ENCODE measurements at places on chromosomes 7 and 10. TPM values are rescaled to one million over a fixed set of nuclear protein-coding genes. Genes with fewer than 3 reads are reported as not detected.

- no peak for DNase-seq
Observed at GRCh38 chr7:147071536-147071935, 954.9 kb downstream of the CNTNAP2 start.

DNA sequence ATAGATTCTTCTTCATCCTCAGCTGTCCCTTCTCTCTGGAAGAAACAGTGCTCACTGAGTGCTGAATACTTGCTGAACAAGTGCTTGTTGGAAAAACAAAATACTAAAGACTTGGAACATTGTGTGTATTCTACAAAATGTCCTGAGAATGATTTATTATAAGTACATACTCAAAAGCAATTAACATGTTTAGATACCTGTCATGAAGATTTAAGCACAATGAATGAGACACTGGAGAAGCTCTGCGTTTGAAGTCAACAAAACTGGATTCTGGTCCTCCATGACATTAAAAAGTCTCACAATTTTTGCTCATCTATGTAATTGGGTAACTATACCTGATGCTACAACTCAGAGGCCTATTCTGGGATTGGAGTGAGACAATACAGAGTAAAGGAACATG is 34.8 kb upstream of the LAMB1 start:
- no peak for DNase-seq

GRCh38 chr7:128389618-128390329 is 20.0 kb downstream of the IMPDH1 start:
- DNase-seq, result no peak

DNA sequence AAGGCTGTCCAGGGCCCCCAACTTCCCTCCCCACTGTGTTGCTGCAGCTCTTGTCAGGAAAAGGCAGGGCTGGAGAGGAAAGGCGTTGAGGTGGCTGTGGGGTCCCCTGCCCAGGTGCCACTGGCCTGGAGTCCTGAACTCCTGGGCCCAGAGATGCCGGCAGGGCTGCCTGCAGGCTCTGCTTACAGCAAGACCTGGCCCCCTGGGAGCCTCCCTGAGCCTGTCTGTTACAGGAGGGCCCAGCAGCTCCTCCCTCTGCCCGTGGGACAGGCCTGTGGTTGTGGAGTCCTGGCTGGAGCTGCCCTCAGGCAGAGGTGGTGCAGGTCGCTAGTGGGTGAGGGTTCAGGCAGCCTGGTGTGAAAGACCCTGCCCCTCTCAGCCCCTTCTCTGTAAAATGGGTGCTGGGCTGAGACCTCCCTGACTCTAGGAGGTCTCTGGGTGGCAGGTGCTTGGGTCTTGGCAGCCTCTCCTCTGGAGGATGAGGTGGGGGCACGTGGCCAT is 9.9 kb downstream of the ANTXRL start:
- no peak for DNase-seq

Gene CREB5
- total RNA-seq, result 87.0 TPM

Gene ZNF92
- total RNA-seq, result 7.7 TPM

GRCh38 chr7:31309407-31309806 is 31.1 kb downstream of the NEUROD6 start:
- DNase-seq, result no peak

GRCh38 chr10:25017661-25018060 is 1.2 kb downstream of the THNSL1 start:
- DNase-seq, result no peak

GRCh38 chr10:79023240-79024162 is 45.3 kb upstream of the ZMIZ1 start:
- DNase-seq, result peak; percentile 50

Gene PNLIPRP1
- not detected for total RNA-seq

Gene NRF1
- 11.7 TPM for total RNA-seq

GRCh38 chr10:3865565-3865964 is 80.6 kb upstream of the KLF6 start:
- no peak for DNase-seq

Gene HOXA1
- total RNA-seq, result 0.56 TPM

DNA sequence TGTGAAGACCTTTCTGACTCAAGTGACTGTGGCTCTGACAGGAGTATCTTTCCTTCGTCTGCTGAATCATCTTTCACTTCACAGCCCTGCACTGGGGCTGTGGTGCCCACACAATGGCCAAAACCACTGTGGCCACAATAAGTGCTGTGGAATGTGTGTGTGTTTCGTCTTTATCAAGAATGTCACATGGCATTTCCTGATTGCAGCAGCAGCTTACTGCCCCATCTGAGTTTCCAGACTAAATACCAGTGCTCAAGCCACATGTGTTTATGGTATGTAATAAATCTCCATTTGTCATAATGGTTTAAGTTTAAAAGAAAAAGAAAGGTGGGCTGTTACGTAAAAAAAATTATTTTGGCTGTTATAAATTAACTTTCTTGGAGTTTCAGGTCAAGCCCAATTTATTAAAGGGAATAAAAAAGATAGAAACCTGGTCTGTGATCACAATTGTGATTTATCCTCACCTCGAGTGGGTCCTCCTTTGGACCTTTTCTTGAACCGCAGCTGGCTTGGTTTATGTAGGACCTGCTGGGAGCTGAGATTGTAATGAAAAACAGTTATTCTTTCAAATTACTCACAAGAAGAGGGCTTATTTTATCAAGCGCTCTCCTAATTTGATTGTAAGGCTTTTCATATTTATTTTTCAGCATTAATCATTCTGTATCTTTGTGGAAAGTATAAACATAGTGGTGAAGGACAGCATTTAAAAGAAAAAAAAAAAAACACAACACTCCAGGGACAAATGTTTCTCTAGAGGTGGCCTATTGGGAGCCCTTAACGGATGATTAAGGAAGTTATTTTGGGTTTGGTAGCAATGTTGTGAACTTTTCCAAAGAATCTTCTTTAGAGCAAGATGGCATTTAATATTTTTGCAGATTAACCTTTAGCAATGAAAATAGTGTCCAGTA is 116.2 kb downstream of the LRMDA start:
- DNase-seq, result no peak

DNA sequence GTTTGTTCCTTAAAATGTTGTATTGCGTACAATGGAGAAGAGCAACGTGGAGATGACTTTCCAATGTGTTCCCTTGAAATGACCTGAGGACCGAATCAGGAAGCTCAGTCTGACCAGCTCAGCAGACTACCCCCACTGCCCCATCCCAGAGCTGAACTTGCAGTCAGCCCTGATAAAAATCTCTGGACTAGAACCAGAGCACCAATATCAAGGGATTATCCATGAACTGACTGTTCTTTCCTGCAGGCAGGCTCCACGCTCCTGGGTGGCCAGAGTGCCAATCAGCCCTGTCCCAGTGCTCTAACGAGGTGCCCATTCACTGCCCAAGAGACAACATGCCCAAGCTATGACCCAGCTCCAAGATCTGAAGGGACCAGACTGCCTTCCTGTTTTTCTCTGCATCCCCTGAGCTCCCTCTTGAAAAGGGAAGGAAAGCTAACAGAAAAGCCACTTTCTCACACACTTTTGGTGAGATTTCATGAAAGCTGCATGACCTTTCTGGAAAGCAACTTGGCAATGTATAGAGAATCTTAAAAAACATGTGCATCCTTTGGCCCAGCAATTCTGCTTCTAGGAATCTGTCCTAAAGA is 130.2 kb downstream of the KCNMA1 start:
- no peak for DNase-seq

Gene LLCFC1
- not detected for total RNA-seq

Gene CYP3A7
- not detected for total RNA-seq

DNA sequence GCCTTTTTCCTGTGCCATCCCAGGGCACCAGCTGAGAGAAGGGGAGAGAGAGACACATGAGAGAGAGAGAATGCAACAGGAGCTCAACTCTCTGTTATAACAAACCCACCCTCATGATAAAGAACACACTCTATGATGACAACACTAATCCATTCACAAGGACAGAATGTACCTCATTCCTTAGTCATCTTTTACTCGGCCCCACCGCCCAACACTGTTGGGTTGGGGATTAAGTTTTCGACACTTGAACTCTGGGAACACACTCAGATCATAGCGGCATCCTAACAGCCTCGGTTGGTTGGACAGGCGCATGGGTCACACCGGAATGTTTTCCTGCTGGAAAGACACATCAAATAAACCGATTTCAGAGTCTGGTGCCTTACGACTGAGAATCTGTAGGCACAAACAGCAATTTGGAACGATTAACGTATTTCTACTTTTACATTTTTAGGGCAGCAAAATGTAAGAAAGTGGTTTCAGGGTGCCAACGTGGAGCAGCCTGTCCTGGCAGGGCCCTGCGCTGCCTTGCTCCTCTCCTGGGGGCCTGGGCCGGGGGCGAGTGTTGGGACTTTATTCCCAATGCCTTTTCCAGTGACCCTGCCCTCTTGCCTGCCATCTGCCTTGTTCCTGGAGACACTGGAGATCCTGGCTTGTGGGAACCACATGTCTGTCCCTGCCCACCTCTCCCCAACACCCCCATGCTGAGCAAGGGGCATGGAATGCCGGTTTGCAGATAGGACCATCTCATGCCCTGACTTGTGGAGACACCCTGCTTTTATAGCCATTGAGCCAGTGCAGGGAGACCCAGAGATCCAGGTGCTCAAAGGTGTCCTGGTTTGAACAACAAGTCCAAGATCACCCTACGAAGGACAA is 287.0 kb downstream of the TCERG1L start:
- DNase-seq, result no peak

- no peak for DNase-seq
Observed at GRCh38 chr10:22633528-22633927, 80.8 kb downstream of the PIP4K2A start.

GRCh38 chr7:102236592-102237287 is 49.9 kb upstream of the SH2B2 start:
- peak; percentile 46 for DNase-seq

DNA sequence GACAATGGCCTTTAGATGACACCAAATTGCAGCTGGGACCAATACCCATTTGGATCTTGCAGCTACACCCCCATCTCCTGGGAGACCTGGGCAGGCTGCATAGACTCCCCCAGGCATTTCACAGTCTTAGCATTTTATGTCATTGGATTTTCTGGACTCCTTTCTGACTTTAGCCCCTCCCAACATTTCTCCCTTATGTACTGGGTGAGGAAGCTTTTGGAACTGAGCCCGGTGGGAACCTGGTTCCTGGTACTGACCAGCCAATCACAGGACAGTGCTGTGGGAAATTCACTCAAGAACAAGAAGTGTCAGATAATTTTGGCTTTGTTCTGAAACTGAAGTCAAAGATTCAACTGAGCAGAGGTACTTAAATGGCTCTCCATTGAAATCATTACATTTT is 177.7 kb downstream of the ACTR3B start:
- no peak for DNase-seq

DNA sequence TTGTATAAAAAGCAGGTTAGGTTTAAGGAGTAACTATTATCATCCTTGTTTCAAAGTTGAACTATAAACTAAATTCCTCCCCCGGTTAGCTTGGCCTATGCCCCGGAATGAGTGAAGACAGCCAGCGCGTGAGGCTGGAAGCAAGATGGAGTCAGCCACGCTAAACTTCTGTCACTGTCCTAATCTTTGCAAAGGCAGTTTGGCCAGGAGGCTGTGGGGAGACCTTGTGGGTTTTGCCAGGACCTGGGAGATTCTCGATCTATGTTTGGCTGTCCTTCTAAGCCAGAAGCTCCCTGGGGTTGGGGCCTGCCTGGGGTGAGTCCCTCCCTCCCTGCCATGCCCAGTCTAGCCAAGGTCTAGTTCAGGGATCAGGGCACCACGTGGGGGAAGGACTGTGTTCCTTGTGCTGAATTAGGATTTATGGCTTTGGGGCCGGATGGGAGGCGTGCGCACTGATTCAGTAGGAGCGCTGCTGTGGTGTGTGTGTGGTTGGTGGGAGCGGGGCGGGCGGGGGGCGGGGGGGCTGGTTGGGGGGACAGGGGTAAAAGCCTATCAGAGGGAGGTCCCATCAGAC is 871 bp upstream of the GTF2IRD1 start:
- DNase-seq, result no peak

GRCh38 chr7:134811765-134812164 is 32.3 kb downstream of the CALD1 start:
- no peak for DNase-seq

Gene EVX1
- not detected for total RNA-seq

DNA sequence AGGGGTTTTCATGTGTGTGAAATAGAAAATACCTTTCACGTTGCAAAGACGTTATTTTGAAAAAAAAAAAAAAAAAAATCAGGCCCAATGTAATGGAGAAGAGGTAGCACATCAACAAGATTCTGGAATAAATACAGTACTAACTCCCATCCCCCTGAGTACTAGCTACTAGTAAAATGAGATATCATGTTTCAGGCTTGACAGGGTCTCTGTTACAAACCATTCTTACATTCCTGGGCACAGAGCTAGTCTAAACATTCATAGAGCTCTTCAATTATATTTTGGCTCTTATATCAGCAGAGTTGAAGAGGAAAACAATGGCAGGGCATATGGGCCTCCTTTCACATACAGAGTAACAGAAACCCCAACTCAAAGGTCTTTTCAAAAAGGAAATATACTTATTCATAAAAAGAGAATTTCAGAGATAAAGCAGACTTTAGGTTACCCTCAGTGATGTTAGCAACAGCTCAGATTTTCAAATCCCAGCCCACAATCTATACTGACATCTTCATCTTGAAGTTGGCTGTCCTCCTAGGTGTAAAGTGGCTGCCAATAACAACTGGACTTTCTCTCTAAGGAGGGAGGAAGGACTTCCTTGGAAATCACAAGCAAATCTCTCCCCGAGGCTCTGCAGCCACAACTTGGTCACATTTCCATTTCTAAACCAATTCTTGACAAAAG is 18.6 kb downstream of the C7orf33 start:
- DNase-seq, result no peak

DNA sequence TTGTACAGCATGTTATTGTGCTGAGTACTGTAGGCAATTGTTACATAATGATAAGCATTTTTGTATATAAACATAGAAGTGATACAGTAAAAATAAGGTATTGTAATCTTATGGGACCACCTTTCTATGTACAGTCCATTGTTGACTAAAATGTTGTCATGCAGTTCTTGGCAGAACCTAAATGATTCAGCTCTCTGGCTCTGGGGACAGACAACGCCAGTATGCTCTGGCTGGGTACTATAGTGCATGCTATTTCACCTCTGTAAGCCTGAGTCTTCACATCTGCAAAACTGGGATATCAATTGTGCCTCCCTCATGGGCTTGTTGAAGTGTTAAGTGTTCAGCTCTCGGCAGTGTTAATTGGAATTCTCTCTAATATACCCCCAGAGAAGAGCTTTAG is 674.3 kb downstream of the INHBA start:
- no peak for DNase-seq

DNA sequence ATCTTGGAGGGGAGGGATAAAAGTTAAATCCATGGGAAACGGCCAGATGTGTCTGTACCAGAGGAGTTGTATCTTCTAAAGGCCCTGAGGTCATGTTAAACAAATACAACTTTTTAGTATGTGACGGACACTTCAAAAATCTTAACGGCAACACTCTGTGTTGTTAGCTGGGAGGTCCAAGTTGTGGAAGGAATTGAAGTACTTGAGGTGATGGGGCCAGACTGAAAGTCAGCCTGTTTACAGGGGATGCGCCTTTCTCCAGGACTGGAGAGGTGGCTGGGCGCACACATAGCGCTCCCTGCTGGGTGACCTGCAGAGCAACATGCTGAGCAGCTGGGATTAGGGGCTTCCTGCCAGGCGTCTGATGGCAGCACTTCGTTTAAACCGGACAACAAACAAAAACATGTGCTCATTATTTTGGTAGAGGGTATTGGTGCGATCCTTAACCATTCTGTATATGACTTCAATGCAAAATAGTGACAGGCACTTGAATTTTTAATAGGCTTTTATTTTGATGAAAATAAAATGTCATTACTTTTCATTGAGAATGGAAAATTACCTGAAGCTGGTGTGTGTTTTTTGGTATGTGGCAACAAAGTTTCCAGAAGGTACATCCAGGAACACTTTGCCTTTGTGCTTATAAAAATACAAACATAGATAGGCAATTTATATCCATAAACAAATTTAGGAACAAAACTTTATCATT is 198.2 kb downstream of the MLLT10 start:
- no peak for DNase-seq

Gene UBN2
- 18.0 TPM for total RNA-seq
